Spleen (tissue), 13 donors: ENCODE measurements at places on chromosomes 2 and 18.

- no peak for DNase-seq
- H3K4me1 ChIP-seq = no peaks in the 10 kb centered on the region
- no peaks in the 10 kb centered on the region for H3K27me3 ChIP-seq
- H3K4me3 ChIP-seq = no peak overlapping the region
- H3K36me3 ChIP-seq = no peaks in the 10 kb centered on the region
Observed at GRCh38 chr2:109408043-109408335, 205.8 kb downstream of the SEPTIN10 start.

DNA sequence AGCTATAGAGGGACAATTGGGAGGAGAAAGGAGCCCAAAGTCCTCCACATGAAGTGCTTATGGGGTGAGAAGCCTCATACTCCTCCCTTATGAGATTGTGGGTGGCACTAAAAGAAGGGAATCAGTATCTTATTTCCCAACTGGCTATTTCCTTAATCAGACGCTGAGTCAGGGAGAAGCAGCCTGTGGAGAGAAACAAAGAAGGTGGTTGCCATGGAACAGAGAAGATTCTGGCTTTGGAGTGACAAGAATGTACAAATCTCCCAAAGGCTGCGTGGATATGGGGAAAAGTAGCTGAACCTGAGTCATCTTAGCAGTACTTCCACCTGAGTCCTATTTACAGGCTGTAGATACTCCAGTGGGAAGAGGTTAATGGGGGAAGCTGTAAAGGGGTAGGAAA lies 115.8 kb upstream of the CWC22 start:
- no peak for DNase-seq
- H3K27me3 ChIP-seq = no peaks in the 10 kb centered on the region
- peaks cover 3% of the 10 kb centered on the region for H3K4me1 ChIP-seq

GRCh38 chr2:144621266-144621665 lies 101.3 kb upstream of the ZEB2 start:
- H3K4me3 ChIP-seq = no peak overlapping the region
- no peaks in the 10 kb centered on the region for H3K4me1 ChIP-seq
- no peak overlapping the region for H3K27ac ChIP-seq
- H3K36me3 ChIP-seq = no peaks in the 10 kb centered on the region
- DNase-seq = no peak
- H3K27me3 ChIP-seq = no peaks in the 10 kb centered on the region

DNA sequence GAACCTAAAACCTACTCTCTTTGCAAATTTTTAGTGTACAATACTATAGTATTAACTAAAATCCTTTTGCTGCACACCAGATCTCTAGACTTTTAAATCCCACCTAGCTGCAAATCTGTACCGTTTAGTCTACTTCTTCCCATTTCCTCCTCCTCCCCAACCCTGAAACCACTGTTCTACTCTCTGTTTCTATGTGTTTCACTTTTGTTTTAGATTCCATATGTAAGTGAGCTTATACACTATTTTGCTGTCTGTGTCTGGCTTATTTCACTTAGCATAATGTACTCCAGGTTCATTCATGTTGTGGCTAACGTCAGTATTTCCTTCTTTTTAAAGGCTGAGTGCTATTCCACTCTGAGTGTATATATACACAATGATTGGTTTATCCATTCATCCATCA lies 18.4 kb upstream of the DSC2 start:
- no peak overlapping the region for H3K27ac ChIP-seq
- DNase-seq = no peak
- no peaks in the 10 kb centered on the region for H3K4me1 ChIP-seq
- no peaks in the 10 kb centered on the region for H3K27me3 ChIP-seq

DNA sequence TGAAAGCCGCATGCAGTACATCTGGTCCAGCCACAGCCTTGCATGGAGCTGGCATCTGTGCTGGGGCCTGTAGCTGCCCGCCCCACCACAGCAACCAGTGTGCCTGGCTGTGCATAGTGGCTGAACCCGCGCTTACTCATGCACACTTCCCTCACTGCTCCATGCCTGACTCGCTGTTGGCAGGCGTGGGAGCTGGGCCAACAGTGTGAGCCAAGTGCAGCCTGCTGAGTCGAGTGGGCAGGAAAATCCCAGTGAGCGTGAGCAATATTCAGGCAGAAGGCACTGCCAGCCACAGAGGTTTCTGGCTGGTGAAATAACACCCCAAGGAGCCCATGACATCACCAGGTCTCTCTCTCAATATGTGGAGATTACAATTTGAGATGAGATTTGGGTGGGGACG lies 1674.1 kb upstream of the TMEFF2 start:
- H3K4me3 ChIP-seq = no peak overlapping the region
- H3K27me3 ChIP-seq = no peaks in the 10 kb centered on the region
- H3K4me1 ChIP-seq = no peaks in the 10 kb centered on the region
- H3K27ac ChIP-seq = no peak overlapping the region
- DNase-seq = no peak

GRCh38 chr2:215749092-215749957 lies 264.0 kb downstream of the MREG start:
- peaks cover 12% of the 10 kb centered on the region for H3K4me1 ChIP-seq
- H3K27ac ChIP-seq = peak overlapping the region; percentile 49
- H3K36me3 ChIP-seq = no peaks in the 10 kb centered on the region
- peak; percentile 70 for DNase-seq
- no peak overlapping the region for H3K4me3 ChIP-seq

DNA sequence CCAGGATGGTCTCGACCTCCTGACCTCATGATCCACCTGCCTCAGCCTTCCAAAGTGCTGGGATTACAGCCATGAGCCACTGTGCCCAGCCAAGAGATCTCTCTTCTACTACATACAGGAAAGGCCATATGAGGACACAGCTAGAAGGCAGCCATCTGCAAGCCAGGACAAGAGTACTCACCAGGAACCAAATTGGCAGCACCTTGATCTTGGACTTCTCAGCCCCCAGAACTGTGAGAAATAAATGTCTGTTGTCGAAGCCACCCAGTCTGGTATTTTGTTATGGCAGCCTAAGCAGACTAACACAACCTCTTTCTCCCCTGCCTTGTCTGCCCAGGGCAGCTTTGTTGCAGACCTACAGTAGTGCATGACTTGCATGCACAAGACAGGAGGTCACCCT lies 211.3 kb upstream of the HAAO start:
- no peaks in the 10 kb centered on the region for H3K27me3 ChIP-seq
- H3K27ac ChIP-seq = no peak overlapping the region
- H3K4me1 ChIP-seq = peaks cover 4% of the 10 kb centered on the region
- H3K36me3 ChIP-seq = no peaks in the 10 kb centered on the region

- no peak overlapping the region for H3K4me3 ChIP-seq
- H3K36me3 ChIP-seq = no peaks in the 10 kb centered on the region
- no peaks in the 10 kb centered on the region for H3K4me1 ChIP-seq
- H3K27ac ChIP-seq = no peak overlapping the region
- H3K27me3 ChIP-seq = no peaks in the 10 kb centered on the region
Observed at GRCh38 chr2:43414586-43415135, 181.2 kb downstream of the THADA start.

- H3K4me3 ChIP-seq = no peak overlapping the region
- H3K36me3 ChIP-seq = no peaks in the 10 kb centered on the region
- peak; percentile 74 for DNase-seq
- no peaks in the 10 kb centered on the region for H3K27me3 ChIP-seq
- peaks cover 8% of the 10 kb centered on the region for H3K4me1 ChIP-seq
Observed at GRCh38 chr2:240462073-240462706, 26.7 kb downstream of the GPC1 start.

GRCh38 chr2:133635131-133635530 lies 66.9 kb upstream of the NCKAP5 start:
- no peaks in the 10 kb centered on the region for H3K27me3 ChIP-seq
- H3K4me1 ChIP-seq = no peaks in the 10 kb centered on the region
- H3K36me3 ChIP-seq = no peaks in the 10 kb centered on the region
- no peak overlapping the region for H3K27ac ChIP-seq

DNA sequence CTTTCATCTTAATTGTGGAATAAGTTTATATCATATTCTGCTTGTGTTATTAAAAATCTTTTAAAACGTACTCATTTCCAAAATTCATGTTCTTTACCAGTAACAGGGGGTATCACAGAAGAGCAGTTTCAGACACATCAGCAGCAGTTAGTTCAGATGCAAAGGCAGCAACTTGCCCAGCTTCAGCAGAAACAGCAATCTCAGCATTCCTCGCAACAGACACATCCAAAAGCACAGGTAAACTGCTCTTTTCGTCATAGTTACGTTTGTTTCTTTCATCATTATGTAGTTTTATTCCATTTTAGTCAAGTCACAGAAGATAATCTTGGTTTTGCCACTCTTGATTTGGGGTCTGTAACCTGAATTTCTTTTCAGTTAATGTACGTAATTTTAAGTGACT lies 93.5 kb upstream of the KIF5C start:
- H3K27ac ChIP-seq = no peak overlapping the region
- peaks cover 2% of the 10 kb centered on the region for H3K36me3 ChIP-seq
- DNase-seq = no peak
- H3K4me3 ChIP-seq = no peak overlapping the region
- H3K4me1 ChIP-seq = no peaks in the 10 kb centered on the region

- no peak overlapping the region for H3K27ac ChIP-seq
- H3K27me3 ChIP-seq = no peaks in the 10 kb centered on the region
- H3K4me3 ChIP-seq = no peak overlapping the region
- no peaks in the 10 kb centered on the region for H3K36me3 ChIP-seq
- no peak for DNase-seq
Observed at GRCh38 chr2:69601179-69601612, 42.3 kb downstream of the AAK1 start.

DNA sequence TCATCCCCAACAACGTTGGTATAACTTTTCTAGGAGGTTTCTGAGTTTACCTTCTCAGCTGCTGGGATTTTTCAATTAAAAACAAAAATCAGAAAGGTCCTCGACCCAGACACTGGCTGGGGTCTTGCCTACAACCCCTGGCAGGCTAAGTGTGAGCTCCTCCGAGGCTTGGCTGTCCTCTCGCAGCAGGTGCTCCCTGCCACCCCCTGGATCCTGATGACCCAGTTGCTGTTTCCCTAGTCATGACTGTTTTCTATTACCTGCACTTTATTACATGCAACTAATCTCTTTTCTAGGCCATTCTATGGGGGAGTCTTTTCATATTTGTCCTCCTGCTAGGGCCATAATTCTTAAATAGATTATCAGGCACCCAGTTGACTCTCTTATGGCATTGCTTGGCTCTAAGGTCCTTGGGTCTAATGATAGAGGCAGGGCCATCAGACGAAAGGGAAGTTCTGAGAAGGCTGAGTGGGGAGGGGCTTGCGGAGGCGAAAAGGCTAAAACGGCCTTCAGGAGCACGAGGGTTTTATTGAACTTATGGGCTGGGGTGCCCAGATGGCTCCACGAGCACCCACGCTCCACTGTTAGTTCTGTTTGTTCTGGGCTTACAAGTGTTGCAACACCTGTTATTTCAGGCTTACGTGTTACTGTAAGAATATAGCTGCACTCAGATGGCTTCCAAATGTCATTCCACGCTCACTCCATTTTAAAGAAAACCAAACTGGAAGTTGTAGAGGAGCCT lies 166.0 kb downstream of the NCK2 start:
- H3K4me3 ChIP-seq = no peak overlapping the region
- H3K27me3 ChIP-seq = no peaks in the 10 kb centered on the region
- H3K4me1 ChIP-seq = peaks cover 1% of the 10 kb centered on the region
- no peaks in the 10 kb centered on the region for H3K36me3 ChIP-seq
- no peak overlapping the region for H3K27ac ChIP-seq

GRCh38 chr2:163734401-163734800 lies 1.4 kb downstream of the FIGN start:
- H3K27ac ChIP-seq = peak overlapping the region; percentile 95
- peak overlapping the region; percentile 48 for H3K4me3 ChIP-seq
- H3K4me1 ChIP-seq = peaks cover 12% of the 10 kb centered on the region
- H3K27me3 ChIP-seq = peaks cover 5% of the 10 kb centered on the region

DNA sequence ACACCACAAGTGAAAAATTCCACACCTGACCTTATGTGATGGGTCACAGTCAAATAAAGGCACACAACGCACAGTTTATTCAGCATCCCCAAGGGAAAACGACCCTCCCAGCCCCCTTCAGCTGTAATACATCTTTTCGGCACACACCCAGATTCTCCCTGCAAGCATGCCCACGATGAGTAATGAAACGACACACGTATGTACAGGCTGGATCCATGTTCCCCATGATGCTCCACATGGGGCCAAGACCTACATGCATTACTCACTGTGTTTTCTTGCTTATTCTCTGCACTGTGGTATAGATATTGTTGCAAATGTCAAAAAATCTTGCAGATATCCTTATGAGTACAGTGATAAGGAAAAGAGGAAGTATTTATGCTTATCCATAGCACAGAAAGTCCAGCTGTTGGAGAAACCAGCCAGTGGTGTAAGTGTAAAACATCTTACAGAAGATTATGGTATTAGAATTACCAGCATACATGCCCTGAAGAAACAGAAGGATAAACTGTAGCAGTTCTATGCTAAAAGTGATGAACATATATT lies 32.5 kb upstream of the SGPP2 start:
- no peak overlapping the region for H3K27ac ChIP-seq
- no peaks in the 10 kb centered on the region for H3K27me3 ChIP-seq
- H3K36me3 ChIP-seq = no peaks in the 10 kb centered on the region
- DNase-seq = no peak

- no peaks in the 10 kb centered on the region for H3K36me3 ChIP-seq
- H3K27me3 ChIP-seq = no peaks in the 10 kb centered on the region
- H3K4me3 ChIP-seq = no peak overlapping the region
- H3K4me1 ChIP-seq = peaks cover 5% of the 10 kb centered on the region
Observed at GRCh38 chr18:23837591-23837990, 148.3 kb downstream of the LAMA3 start.

DNA sequence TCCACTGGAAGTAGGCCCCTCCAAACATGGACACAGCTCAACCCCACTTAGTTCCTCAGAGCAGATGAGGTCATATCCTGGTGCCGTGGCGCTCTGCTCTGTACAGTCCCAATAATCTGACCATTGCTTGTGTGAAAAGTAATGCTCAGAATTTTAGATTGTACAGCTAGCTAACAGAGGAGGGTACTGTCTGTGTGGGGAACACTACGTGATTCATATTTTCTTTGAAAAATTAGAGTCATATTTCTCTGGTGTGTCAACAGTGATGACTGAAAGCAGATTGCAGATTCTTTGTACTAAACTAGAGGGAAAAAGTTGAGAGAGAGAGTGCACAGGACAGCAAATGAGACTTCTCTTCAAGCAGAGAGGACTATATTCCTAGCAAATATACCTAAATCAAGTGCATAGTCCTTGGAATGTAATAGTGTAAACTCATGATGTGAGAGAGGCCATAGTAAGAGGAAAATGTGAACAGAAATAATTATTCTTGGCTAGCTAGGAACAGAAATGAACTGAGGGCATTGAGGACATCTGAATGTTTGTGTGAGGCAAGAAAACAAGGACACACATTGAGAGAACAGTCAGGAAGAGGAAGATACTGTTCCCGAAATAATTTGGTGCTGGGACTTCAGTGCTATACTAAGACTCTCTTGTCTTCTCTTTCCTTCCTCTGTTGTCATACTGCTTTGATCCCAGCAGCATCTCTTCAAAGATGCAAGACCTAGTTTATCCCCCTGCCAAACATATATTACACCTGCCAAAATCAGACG lies 157.0 kb upstream of the RND3 start:
- H3K36me3 ChIP-seq = no peaks in the 10 kb centered on the region
- H3K27ac ChIP-seq = no peak overlapping the region
- no peaks in the 10 kb centered on the region for H3K27me3 ChIP-seq
- no peaks in the 10 kb centered on the region for H3K4me1 ChIP-seq
- H3K4me3 ChIP-seq = no peak overlapping the region
